ENCODE measurements at places on chromosomes 1 and 21.

GRCh38 chr1:165508291-165508690, 35.5 kb upstream of the LRRC52 start:
- DNase-seq, result no peak

DNA sequence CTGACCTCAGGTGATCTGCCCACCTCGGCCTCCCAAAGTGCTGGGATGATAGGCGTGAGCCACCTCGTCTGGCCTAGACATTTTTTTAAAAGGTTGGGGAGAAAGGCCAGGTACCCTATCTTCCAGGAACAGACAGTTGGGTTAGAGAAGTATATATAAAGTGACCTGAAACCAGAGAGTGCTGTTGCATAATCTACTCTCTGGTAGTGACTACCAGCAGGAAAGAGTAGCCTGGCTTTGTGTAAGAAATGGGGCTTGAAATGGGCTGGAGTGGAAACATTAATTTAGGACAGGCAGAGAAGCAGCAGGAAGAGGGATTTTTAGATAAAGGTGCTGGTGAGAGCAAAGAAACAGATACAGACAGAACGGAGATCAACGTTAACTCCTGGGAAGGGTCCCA, 125.8 kb upstream of the HOOK1 start:
- DNase-seq, result no peak

GRCh38 chr1:155941845-155942531, 550 bp downstream of the RXFP4 start:
- DNase-seq, result no peak

GRCh38 chr1:224736619-224737352, 120.7 kb downstream of the CNIH3 start:
- DNase-seq, result peak; percentile 79

GRCh38 chr21:36472377-36472776, 7.5 kb downstream of the CLDN14 start:
- no peak for DNase-seq

GRCh38 chr1:47618830-47619229, 181.0 kb downstream of the FOXD2 start:
- DNase-seq, result no peak

GRCh38 chr1:97091263-97091662, 369.7 kb downstream of the PTBP2 start:
- no peak for DNase-seq

DNA sequence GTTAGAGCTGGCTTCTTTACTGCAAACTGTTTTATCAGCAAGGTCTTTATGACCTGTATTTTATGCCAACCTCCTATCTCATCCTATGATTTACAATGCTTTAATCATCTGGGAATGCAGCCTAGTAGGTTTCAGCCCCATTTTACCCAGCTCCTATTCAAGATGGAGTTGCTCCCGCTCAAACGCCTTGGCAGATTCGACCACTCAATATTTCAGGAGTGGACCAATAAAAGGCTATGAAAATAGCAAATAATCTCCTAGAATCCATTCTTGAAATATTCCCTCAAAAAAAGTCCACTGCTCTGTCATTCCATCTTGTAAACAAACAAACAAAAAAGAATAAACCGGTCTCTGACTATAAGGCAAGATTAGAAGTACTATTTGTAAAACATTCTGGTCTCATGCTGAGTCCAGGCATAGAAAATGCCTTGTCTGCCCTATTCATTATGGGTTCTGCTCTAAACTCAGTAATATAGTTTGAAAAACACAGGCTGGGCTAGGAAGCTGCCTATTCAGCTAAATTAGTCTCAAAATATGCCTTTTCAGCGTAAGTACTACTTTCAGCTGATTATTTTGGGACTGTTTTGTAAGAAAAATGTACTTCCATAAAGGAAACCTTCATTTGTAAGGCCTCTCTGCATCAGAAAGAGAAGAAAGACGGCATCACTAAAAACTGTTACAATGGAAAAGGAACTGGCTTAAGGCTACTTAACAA, 53.0 kb downstream of the TBX19 start:
- no peak for DNase-seq

DNA sequence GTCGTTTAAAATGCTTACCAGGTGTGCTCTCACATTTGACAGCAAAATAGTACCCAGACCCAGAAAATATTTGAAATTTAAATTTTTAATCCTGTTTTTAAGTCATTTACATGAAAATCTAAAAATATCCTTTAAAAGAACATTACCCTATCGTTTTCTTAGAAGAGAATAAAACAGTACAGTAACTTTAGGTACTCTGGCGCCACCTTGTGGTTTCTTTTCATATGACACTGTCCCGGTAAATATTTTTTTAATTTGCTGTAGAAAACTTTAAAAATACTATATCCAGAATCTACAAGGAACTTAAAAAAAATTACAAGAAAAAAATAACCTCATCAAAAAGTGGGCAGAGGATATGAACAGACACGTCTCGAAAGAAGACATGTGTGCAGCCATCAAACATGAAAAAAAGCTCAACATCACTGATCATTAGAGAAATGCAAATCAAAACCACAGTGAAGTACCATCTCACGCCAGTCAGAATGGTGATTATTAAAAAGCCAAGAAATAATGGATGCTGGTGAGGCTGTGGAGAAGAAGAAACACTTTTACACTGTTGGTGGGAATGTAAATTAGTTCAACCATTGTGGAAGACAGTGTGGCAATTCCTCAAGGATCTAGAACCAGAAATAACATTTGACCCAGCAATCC, 129.2 kb downstream of the RGS21 start:
- peak; percentile 51 for DNase-seq

DNA sequence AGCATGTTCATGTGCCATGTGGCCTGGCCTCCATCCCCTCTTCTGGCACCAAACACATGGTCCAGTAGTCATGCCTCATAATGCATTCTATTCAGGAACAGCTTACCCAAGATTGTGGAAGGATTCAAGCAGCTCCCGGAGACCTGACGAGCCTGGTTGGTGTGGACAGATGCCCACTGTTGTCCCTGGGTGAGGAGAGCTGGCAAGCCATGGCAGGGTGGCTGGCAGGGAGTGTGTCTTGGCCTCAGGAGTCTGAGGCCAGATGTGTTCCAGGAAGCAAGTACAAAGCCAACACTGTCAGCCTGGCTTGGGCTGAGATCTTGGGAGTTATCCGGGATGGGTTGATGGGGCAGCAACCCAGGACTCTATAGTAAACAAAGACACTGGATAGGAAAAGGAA, 7.3 kb upstream of the FABP3 start:
- DNase-seq, result no peak

- DNase-seq, result no peak
These were observed 219.3 kb upstream of the FGGY start for GRCh38 chr1:59077466-59078069.

GRCh38 chr1:244614879-244615278, 38.0 kb upstream of the DESI2 start:
- DNase-seq, result no peak

DNA sequence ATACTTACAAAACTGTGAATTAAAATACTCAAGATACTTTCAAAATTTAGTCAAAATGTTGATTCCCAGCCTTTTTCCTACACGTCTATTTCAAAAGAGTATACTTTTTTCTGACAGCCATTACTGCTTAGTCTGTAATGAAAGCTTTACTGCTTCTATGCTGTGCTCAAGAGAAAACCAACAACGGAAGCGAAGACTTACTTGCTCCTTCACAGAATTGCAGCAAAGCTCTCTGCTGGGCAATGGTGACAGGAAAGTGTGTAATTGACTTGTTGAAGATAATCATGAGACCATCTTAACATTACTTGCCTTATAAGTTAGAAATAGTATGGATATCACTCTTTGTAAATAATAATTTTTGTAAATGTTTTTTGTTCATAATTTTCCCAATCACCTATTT, 1.7 kb upstream of the DYNLT5 start:
- no peak for DNase-seq

DNA sequence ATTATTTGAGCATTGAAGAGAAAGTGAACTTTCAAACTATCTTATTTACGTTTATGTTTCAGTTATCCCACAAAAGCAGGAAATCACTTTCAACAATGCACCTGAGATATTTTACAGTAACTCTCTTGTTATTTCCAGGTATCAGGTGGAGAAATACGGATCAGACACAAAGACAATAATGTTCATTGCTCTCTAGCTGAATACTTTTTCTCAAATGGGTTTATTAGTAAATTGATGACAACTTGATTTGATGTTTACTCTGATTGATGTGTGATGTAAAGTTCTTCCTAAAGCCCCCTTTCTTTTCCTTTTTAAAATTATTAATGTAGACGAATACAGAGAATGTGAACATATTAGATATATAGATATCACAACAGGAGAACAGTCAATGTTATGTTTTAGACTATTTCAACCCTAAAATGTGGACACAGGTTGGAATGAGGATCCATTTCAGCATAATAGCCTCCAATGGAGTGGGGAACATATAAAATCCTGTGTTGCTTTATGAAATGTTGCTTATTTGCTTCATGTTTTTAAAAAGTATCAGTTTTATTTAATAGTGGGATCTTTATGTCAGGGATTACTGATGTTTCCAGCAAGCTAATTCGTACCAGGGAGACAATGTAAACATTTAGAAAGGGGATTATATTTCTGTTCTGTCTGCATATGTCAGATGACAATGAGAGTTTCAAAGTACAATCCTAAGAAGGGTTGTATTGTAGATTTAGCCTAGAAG, 1522.3 kb upstream of the TPTE start:
- no peak for DNase-seq

DNA sequence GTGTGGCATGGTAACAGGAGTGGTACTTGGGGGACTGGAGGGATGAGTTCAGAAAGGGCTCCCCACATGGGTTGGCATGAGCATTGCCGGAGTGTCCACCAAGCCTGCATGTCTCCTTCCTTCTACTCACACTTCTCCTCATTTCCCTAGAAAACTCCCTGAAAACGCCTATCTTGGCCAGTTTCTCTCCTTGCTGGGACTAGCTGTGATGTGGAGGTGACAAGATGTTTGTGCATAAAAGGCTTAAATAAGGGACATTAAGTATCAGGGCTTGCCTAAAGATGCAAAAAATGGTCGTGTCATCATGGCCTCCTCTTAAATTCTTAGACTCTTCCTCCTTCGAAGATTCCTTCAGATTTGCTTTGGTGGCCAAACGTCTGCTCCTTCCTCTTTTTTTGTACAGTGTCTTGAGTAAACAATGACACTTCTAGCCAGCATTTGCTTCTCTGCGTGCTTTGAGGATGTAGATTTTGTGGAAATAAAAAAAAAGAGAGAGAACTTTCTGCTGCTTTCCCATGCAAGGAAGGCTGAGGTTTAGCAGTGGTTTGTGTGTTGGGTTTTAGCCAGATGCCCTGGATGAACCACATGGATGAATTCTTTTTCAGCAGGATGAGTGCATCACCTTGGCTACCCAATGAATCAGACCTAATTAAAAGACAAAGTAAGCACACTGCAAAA, 239.1 kb upstream of the IRF2BP2 start:
- peak; percentile 93 for DNase-seq

DNA sequence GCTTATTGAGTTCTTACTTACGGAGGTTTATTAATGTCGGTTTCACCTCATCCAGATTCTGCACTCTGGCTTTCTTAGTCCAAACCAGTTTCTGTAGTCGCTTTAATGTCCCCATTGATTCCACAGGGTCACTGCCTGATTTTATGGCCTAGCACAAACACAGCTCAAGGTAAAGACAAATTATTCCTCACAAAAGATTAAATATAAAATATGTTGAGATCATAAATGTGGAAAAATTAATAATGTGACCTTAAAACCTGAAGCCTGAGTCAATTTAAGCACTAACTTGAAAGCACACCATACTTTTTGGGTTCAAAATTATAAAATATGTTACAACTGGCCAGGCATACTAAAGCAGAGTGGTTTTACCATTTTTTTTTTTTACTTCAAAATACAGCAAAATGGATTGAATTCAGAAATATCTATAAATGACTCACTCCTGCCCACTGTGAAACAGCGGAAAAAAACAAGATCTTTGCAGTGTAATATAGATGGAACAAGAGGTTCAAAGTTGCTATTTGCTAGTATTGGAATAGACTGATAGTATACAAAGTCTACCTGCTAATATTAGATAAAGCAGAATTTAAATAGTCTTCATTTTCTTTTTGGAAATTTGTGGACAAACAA, 37.6 kb upstream of the SAMSN1 start:
- no peak for DNase-seq

- peak; percentile 50 for DNase-seq
These were observed 7.4 kb downstream of the PIK3C2B start for GRCh38 chr1:204487256-204487615.

DNA sequence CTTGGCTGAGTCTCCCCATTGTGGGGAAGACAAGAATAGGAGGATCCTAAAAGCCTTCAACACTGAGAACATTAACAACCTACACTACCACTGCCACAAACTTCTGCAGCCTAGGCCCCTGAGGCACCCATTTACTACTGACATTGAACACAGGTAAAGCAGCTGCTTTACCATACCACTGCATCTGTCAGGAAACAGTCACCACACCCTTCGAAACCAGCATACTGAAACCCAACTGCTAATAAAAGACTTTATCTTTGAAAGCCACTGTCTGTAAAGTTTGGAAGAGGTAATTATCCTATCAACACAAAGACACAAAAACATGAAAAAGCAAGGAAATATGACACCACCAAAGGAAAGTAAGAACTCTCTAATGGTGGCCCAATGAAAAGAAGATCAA, 7.4 kb downstream of the IFNAR1 start:
- no peak for DNase-seq

DNA sequence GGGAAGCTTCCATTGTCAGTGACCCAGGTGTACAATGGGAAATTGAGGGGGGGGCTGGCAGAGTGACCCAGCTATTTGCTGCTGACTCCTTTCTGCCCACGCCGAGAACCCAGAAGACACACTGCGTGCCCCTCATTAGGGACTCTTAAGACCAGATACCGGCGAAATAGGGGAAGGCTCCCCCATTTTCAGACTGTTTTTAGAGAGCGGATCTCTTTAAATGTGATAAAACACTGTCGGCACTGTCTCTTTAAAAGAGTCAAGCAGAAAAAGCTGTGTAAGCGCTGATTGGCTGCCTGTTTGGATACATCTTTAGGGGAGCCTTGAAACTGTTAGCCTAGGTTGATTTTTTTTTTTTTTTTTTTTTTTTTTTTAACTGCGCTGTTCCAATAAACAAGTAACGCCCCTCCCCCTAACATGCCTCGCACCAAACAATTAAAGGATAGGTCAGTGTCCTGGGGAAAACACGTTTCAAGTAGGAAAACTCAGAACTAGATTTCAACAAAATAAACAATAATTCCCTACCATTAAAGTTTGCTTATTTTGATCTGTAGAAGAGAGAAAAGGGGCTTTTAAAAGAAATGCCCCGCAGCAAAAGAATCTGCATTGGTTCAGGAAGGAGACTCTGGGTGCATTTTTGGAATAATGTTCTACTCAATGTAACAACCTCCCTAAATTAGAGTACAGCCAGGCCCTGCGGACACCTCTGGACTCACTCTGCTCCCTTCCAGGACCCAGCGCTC, 1.4 kb upstream of the SSBP3 start:
- peak; percentile 92 for DNase-seq

- DNase-seq, result peak; percentile 50
These were observed 30.0 kb downstream of the ZMYM4 start for GRCh38 chr1:35298464-35298863.

GRCh38 chr1:94130851-94131595, 10.1 kb upstream of the ABCA4 start:
- DNase-seq, result peak; percentile 74

- no peak for DNase-seq
These were observed 37.5 kb upstream of the LRRC53 start for GRCh38 chr1:74549932-74550331.

GRCh38 chr21:35284199-35284598, 235.1 kb upstream of the RUNX1 start:
- DNase-seq, result no peak
